ENCODE measurements at places on chromosomes 1 and 21.

DNA sequence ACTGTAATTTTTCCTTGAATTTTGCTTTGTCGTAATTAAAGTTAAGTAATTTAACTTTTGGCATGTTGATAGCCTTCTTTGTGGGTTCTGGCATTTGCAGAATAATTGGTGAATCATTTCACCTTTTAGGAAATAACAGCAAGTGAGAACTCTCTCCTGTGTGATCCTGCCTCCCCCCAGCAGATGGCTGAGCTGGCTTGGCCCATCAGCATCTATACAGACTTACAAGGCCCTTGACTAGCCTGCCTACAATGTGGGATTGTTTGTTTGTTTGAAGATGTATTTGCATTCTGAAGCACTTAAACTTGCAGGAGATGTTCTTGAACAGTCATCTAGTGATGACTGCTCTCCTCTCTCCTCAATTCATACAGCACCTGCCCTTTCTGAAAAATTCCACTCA, 55.9 kb downstream of the MACO1 start:
- DNase-seq = no peak

DNA sequence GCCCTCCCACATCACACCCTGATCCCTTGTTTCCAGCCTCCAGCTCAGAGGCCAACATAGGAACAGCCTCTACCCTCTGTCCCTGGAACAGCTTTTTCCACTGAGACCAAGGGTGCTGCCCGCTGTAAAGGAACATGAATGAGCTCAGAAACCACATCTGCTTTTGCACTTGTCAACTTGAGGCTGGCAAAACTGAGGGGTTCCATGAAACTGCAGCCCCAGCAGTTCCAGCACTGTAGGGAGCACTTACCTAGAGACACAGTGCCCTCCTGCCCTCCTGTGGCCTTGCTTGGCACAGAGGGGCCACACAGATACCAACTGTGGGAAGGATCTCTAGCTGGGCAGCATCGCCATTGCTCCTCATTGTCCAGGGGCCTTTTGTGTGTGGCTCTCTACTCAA, 51.7 kb downstream of the ITPKB start:
- DNase-seq = no peak

- DNase-seq = no peak
Observed at GRCh38 chr1:1796466-1796865, 18.2 kb upstream of the NADK start.

DNA sequence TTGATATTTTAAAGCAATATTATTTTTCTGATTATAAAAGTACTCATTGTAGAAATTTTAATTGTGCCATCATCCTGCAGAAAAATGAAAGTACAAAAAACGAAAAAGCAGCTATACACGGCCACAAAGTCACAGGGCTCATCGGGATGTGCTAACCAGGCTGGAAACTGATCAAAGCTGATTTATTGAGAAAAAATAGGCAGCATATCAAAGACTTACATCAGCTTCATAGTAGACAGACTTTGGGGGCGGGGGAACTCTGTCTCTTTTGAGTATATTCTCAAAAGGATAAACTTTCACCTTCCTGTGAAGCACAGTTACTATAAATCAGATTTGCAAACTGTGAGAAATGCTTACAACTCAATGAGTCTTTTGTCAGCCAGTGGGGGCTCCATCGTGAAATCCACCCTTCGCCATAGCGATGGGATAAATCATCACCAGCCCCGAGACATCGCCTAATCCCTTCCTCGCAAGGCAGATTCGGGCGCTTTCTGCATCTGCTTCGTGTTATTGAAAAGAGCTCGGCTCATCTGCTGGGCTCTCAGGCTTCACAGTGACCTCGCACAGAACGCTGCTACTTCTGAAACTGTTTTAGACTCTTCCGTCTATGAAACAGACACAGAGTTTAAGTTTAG, 69.2 kb upstream of the ERG start:
- no peak for DNase-seq

GRCh38 chr1:14598007-14598497, 433 bp upstream of the KAZN start:
- DNase-seq = no peak

- no peak for DNase-seq
Observed at GRCh38 chr1:39632682-39633417, 6.6 kb downstream of the HEYL start.

DNA sequence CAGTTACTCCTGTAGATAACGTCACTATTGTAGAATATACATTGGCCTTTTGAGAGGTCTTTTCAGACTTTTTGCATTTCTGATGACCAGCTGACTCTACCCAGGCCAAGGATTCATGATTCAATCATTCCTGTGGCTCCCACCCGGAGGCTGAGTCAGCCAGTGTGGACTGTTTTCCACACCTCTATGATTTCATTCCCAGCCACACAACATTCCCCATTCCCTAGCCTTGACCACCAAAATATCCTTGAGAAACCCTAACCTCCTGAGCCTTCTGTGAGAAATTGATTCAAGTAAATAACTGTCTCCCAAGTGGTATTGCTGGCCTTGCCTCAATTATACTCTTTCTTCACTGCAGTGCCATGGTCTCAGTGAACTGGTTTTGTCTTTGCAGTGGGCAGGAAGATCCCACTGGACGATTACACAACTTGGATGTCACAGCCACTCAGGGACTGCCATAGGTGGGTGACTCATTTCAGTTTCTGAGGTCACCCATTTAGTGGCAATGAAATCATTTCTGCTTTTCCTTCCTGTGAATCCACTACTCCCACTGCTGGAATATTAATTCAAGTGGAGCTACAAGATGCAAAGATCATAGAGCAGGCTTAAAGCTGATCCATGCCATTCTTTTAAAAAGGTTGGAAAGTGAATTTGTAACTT, 518.6 kb upstream of the ZP4 start:
- DNase-seq = no peak

GRCh38 chr1:85065550-85065949, 17.2 kb upstream of the MCOLN3 start:
- no peak for DNase-seq
